Transverse colon (tissue), 4 donors: ENCODE measurements at places on chromosomes 3 and 15.

DNA sequence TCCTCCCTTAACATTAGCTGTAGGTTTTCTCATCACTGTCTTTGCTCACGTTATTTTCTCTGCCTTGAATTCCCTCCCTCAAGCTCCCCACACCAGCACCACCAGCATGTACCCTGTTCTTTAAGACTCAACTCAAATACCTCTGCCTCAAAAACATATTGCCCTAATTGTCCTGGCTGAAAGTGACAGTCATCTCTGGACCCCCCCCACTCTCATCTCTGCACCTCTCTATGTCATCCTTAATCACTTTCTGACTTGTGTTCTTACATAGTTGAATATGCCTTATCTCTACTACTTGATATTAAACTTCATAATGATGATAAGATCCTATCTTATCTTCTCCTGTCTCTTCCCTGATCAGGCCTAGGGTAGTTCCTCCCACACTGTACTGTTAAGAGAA lies 345.2 kb upstream of the TPRG1 start:
- DNase-seq, result no peak

DNA sequence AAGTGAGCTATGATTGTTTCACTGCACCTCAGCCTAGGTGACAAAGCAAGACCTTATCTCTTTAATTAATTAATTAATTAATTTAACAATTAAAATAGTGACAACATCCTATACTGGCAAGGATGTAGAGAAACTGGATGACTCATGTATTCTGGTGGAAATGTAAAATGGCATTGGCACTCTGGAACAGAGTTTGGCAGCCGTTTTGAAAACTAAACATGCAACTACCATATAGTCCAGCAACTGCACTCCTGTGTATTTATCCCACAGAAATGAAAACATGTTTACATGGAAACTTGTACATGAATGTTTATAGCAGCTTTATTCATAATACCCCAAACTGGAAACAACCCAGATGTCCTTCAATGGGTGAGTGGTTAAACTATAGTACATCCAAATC lies 56.6 kb downstream of the ANP32A start:
- DNase-seq, result no peak

- DNase-seq, result no peak
Observed at GRCh38 chr3:94234177-94234788, 171.4 kb downstream of the NSUN3 start.

GRCh38 chr3:171229173-171229572 lies 202.7 kb upstream of the SLC2A2 start:
- DNase-seq, result no peak

GRCh38 chr3:153666991-153667740 lies 454.0 kb upstream of the ARHGEF26 start:
- DNase-seq, result no peak

DNA sequence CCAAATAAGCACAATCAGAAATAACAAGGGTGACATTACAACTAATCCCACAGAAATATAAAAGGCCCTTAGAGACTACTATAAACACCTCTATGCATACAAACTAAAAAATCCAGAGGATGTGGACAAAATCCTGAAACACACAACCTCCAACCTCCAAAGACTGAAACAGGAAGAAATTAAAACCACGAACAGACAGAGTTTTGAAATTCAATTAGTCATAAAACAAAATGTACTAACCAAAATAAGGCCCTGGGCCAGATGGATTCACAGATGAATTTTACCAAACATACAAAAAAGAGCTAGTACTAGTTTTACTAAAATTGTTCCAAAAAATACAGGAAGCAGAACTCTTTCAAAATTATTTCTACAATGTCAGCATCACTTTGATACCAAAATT lies 1043.6 kb downstream of the DIPK2A start:
- DNase-seq, result no peak

- no peak for DNase-seq
Observed at GRCh38 chr3:11784971-11785377, 61.7 kb downstream of the TAMM41 start.

DNA sequence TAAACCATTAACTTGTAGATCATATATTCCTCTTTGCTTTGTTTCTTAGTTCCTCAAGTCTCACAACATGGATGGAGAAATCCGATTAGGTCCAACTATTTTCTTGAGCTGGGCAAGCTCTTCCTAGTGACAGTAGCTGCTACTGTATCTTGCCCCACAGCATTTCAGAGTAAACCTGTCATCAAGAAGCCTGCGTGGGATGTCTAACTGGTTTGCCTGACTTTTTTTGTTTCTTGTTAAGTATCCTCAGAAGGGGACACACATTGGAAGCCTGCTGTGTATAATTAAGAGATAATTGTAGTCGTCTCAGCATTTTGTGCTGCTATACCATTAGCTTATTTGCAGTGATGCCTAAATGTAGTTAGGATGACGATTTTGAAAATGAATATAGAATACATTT lies 29.3 kb upstream of the STT3B start:
- no peak for DNase-seq

DNA sequence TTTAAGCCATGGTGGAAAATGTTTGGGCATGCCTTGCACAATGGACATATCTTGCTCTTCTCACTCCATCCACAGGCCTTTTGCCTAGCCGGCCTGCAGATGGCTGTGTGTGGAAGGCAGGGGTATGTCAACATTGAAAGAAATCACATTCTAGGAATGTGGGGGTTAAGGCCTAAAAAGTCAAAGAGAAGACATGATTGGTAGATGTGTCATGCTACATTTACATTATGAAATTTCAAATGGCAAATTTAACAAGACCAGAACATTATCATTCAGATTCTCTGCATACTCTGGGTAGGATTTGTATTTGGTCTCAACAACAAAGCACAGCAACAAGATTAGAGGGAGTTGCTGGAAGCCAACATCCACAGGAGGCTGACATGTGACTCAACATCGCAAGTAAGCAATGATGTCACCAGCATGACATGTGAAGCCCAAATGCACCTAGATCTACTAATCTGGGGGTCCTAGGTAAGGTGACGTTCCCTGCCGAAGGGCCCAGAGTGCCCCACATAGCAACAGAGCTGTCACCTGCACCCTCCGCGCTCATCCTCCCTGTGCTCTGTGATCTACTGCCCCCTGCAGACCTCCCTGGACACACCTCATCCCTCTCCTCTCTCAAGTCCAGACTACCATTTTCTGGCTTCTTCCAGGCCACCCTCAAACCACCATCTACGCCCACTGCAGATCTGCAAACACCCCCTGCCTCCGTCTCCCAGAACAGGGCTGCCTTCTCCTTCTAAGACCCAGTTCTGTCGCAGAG lies 39.4 kb downstream of the CLDN18 start:
- DNase-seq, result no peak

DNA sequence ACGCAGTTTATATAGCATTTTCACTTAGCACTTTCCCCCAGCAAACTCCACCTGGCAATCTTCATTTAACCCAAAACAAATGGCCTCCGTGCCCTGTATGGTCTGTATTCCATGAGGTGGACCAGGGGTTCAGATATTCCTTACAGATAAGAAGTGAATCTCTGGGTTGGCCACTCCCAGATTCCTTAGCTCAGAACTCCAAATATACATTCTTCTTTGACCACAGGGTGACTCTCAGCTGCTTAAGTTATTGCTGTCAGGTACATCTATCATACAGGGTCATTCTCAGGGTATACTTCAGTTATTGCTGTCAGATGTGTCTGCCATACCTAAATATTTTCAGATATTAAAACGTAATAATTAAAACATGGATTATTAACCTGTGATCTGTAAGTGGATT lies 229.8 kb downstream of the TBL1XR1 start:
- no peak for DNase-seq
